Suprapubic skin (tissue), 4 donors: ENCODE measurements at places on chromosomes 6 and 20.
A peak's percentile ranks its signal among the peaks of the same experiment; 100 is the strongest.

- DNase-seq = no peak
Measured at GRCh38 chr20:31505903-31506302, 8.3 kb upstream of the HM13 start.

- DNase-seq = no peak
Measured at GRCh38 chr6:20486641-20487040, 47.6 kb upstream of the CDKAL1 start.

DNA sequence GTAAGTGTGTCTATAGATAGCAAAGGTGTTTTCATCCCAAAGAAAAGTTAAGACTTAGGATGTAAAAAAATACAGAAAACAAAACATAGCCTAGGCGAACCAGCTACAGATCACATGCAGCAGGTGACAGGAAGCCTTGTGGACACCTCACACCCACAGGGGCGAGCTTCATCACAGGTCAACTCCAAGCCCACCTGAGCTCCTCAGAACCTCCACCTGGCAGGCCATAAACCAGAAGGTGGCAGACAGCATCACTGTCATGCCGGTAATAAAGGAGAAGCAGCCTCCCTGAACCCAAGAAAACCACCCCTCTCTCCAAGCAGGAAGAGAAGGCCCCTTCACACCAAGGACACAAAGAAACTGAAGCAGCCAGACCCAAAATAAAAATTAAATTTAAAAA is 1.0 kb downstream of the RALGAPA2 start:
- DNase-seq = no peak

GRCh38 chr20:2261629-2262028 is 34.2 kb upstream of the TGM3 start:
- DNase-seq = no peak

DNA sequence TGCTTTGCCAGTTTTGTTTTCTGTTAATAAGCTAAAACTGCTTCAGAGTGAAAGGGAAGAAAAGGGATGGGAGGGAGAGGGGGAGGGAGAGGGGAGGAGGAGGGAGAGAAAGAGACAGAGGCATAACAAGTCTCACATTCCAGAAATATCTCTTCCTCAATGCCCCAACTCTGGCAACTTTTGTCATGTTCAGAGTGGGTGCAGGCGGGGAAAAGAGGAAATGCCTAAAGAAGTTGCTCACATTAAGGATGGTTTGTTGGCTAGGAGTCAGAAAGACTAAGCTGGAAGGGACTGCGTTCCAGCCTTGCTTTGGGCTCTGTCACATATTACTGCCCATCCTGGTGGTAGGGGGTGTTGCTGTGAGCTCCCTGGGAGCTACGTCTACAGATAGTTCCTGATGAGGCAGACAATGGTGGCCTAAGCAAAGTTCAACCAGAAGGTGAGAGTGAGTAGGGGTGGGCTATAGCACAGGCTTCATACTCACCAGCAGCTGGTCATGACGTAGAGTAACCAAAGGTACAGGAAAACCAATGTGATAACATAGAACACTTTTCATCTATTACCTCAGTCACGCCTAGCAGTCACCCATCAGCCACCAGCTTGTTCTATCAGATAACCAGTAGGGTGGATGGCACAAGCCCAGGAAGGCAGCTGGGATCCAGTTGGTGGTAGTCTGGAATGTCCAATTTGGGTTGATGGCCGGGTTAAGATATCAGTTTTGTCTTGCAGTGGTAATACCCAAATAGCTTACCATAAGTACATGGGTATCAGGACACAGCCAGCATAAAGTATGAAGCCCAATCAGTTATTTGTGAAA is 2.1 kb downstream of the TSPYL4 start:
- DNase-seq = no peak

DNA sequence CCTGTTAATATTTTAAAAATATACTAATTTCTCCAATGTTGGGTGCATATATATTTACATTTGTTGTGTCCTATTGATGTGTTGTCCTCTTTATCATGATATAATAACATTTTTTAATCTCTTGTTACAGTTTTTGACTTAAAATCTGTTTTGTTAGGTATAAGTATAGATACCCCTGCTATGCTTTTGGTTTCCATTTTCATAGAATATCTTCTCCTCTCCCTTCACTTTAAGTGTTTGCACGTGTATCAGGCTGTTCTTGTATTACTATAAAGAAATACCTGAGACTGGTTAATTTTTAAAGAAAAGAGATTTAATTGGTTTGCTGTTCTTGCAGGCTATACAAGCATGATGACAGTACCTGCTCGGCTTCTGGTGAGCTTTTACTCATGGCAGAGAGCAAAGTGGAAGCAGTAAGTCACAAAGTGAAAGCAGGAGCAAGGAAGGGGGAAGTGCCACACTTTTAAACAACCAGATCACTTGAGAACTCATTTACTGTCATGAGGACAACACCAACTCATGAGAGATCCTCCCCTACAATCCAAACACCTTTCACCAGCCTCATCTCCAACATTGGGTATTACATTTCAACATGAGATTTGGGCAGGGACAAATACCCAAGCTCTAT is 340.5 kb upstream of the SYNCRIP start:
- DNase-seq = no peak

GRCh38 chr6:7938562-7939183 is 28.1 kb upstream of the TXNDC5 start:
- DNase-seq = no peak

DNA sequence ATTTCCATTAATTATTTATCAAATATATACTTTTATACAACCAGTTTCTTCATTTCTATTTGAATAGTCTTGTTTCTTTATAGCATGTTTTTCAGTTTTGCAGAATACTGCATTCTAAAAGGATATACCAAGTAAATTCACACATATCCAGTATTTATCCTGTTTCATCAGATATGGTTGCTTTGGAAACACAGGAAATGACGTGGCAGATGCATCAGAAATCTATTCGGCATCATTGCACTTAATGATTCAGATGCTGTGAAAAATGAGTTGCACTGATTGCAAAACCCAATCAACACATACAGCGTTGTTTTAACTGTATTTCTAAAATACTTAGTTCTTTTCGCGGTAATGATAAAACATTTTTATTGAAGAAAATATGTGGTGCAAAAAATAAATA is 594.9 kb downstream of the CDH26 start:
- DNase-seq = no peak

DNA sequence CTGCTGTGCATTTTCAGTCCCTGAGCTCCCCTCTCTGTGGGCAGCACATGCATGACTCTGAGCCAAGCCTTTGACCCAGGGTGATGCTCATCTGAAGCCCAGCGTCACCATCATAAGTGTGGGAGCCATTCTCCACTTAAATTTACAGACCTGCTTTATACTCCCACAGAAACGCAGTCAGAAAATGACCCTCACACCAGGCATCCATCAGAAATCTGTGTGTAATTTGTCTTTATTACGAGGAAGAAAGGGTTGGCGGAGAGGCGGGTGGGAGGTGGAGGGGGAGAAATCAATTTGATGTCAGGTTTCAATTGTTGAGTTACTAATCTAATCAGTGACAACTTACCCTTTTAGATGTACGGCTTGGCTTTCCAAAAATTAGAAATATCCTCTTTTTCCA is 353.6 kb downstream of the MAFB start:
- no peak for DNase-seq

DNA sequence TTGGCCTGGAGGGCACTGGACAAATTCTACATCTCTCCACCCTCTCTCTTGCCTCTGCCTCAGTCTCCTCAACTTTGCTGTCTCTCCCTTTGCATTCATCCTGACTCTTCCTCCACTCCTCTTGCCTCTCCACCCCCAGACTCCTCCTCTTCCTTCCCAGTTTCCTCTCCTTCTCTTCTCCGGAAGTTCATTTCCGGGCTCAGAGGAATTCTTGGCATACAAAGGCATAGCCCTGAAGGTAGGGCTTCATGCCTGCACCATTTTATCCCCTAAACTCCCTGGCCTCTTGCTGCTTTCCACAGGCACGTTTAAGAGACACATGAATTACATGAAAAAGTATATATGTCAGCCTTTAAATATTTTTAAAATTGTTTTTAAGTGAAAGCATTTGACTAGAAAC is 10.6 kb downstream of the BFSP1 start:
- no peak for DNase-seq

DNA sequence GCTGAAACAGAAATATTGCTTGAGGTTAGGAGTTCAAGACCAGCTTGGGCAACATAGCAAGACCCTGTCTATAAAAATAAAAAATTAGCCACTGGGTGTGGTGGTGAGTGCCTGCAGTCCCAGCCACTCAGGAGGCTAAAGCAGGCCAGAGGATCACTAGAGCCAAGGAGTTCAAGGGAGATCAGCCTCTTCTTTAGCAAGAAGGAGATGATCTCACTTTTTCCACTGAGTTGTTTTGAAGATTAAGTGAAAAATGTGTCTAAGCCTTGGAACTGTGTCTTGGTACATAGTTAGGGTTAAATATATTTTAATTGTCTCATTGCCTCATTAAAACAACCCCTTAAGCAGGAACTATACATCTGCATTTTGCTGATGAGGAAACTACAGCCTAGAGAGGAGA is 279.0 kb upstream of the ZFP64 start:
- no peak for DNase-seq

DNA sequence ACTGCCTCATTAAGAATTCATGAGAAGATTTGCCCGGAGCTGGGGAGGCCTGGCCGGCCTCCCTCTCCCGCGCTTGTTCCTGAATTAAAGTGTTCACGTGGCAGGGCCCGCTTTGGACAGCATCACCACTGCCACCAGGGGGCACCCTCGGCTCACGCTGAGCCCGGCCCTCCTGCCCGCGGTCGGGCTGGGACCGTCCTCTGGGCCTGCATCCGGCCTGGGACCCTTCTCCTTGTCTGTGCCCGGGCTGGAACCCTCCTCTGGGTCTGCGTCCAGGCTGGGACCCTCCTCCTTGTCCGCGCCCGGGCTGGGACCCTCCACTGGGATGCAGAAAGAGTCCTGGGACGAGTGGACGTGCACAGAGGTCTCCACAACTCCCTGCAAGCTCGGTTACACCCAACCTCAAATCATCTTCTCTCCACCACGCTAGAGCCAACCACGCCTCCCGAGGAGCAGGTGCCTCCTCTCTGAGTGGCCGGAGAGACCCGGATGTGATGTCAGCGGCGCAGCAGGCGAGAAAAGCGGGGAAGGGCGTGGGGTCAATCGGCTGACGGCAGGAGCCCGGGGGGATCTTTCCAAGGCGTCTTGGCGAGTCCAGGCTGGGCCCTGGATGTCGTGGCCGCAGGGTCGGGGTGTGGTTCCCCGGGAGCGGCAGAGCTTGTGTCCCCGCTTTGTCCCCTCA is 50.9 kb upstream of the DACT2 start:
- peak; percentile 80 for DNase-seq

DNA sequence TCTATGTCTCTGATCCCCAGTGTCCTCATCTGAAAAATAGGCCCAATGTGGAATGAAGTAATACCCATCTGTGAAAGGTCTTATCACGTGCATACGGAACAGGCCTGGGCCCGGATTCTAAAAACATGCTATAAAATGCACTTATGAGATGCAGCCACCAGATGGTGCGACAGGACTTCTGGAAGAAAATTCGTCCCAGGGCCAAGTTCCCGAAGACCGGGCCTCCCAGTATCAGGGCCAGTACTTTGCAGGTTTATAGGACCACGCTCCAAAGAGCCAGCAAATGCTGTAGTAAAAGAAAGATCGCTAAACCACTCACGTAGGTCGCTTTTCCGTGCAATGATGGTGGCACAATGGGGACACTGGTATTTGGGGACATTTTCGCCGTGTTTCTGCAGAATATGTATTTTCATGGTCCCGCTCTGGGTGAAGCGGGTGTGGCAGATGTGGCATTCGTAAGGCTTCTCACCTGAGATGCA is 10.6 kb downstream of the CTCFL start:
- DNase-seq = peak; percentile 86

DNA sequence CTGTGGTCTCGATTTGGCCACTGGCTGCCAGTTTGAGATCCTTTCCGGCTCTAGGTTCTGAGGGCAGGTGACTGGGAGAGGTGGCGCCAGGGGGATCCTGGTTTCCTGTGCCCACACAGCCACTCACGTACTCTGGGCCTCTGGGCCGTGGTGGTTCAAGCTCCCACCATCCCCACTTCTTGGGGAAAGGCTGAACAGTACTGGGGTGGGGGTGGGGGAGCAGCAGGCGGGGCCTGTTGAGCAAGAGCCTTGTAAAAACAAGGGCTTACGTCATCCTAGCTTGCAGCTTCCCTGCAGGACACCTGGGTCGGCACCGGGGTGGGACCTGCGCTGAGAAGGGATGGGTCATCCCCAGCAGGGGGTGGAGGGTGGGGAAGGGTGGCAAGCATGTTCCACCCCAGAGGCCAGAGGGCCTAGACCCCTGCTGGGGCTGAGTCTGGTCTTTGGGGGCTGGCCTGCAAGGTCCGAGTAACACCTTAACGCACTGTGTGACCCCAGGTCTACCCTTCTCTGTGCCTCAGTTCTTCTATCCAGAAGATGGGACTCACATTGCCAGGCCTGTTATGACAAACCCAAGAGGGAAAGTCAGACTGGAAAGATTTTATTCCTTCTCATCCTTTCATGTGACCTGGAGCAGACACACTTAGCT is 3.1 kb upstream of the CEBPB start:
- no peak for DNase-seq

DNA sequence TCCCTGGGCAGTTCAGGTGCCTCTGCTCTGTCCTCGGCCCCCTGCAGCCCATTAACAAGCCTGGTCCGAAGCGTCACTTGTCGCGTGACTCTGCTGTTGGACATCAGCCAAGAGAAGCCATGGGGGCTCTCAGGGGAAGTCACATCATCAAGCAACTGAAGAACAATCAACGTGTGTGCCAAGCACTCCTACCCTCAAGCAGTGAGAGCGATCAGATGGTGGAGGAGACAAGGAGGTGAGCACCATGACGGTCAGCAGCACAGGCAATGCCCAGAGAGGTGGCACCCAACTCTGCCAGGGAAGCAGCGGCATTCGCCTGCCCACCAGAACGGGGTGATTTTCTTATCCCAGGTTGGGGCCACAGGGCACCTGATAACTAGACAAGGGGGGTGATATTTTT is 132.7 kb downstream of the AGPAT4 start:
- no peak for DNase-seq

DNA sequence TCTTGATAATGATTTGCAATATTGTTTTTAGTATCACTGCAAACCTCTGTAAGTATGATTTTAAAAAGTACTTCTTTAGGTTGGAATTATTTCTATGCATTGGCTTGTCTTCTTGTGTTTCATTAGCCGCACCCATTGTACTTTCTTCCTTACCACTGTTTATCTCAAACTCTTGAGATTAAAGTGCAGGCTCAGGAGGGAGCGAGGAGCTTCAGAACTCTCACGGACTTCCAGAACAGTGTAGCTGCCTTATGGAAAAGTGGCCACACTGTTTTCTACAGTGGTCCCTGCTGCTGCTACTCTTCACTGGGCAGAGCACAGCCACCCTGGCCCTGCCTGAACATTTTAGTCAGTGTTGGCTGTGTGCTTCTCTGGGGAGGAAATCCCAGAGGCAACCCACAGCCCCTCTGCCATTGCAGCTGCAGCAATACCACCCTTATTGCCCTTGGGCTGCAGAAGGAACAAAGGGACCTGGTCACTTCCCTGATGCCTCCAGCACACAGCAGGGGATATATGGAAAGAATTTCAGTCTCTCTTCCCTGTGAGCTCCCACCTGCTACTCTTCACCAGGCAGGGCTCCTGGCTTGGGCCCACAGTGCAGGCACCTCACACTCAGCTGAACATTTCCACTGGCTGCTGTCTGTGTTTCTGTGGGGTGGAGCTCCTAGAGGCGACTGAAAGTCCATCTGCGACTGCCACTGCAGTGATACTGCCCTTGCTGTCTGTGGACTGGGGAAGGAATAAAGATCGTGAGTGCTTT is 91.7 kb upstream of the MAP3K4 start:
- no peak for DNase-seq

GRCh38 chr6:170100046-170100445 is 190.8 kb downstream of the DLL1 start:
- DNase-seq = no peak
